Activated CD4-positive, alpha-beta T cell treated with anti-CD3 and anti-CD28 coated beads, Interleukin-10, Interleukin-2, amounts not matched to agents 100 ng/mL and 50 ng/mL, durations not matched to agents 16 hours and 8 hours (primary cell): ENCODE measurements at places on chromosomes 6 and 20.
A peak's percentile ranks its signal among the peaks of the same experiment; 100 is the strongest.

- DNase-seq: no peak
Observed at GRCh38 chr20:9036593-9036992, 32.3 kb upstream of the PLCB4 start.

- no peak for DNase-seq
Observed at GRCh38 chr6:1426416-1426815, 37.0 kb downstream of the FOXF2 start.

- DNase-seq: no peak
Observed at GRCh38 chr6:168232989-168233874, 86.3 kb downstream of the DACT2 start.

DNA sequence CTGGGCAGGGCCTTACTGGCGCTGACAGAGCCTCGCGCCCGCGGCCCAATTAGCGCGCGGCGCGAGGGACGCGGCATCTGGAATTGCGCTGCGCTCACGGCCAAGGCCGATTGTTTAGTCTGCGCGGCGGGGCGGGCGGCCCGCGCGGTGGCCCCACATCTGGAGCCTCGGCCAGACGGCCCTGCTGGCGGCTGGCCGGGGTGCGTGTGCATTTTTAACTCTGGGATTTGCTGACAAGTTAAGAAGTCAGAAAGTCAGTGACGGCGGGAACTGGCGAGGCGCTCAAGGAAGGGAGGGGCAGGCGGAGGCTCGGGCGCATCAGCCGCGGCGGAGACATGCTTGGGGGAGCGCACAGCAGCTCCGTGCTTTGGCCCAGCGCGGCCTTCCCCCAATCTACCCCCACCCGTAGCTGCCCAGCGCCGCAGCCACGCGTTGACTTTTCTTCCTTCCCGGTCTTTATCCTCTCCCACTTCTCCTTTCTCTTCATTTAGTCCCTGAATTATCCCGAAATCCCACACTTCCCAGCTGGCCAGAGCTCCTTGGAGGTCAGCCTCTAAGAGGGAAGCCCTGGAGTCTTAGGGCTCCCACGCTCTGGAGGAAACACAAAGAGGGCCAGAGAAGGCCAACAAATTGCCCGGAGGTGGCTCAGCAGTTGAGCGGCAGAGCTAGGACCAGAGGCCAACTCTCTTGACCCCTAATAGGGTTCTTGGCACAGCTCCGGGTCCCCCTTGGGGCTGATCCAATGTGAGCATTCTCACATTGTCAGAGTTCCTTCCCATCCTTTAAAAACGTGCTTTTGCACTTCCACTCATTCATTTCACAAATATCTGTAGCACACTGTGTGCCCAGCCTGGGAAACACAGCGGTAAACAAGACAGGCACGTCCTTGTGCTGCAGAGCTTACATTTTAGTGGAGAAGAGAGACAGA is 40.8 kb upstream of the FOXP4 start:
- peak; percentile 8 for DNase-seq

GRCh38 chr20:24455081-24455480 is 14.3 kb upstream of the SYNDIG1 start:
- no peak for DNase-seq

DNA sequence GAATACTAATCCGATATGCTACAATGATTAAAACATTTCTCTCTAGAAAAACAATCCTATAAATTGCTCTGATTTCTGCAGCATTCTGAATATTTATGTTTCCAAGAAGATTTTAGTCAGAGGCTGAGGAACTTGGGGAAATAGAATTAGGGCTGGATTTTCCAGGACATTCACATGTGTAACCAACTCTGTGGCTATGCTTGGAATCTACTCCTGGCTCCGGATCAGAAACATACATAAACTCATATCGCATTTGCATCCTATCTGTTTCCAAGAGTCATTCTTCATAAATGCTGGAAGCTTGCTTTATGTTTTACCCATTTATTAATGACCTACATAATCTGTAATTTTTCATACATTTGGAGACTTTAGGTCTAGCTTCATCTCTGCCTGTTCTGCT is 459.9 kb upstream of the MARCKS start:
- no peak for DNase-seq

DNA sequence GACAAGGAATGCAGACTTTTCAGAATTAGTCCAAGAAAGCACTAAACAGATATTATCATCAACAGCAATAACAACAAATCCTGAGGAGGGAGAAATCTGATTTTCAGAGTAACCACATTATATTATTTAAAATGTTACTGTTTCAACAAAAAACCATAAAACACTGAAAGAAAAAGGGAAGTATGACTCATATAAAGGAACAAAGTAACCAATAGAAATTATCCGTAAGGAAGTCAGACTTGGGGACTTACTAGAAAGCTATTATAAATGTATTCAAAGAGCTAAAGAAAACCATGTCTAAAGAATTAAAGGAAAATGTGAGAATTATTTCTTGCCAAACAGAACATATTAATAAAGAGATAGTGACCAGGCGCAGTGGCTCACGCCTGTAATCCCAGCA is 98.1 kb downstream of the MYLK4 start:
- no peak for DNase-seq

DNA sequence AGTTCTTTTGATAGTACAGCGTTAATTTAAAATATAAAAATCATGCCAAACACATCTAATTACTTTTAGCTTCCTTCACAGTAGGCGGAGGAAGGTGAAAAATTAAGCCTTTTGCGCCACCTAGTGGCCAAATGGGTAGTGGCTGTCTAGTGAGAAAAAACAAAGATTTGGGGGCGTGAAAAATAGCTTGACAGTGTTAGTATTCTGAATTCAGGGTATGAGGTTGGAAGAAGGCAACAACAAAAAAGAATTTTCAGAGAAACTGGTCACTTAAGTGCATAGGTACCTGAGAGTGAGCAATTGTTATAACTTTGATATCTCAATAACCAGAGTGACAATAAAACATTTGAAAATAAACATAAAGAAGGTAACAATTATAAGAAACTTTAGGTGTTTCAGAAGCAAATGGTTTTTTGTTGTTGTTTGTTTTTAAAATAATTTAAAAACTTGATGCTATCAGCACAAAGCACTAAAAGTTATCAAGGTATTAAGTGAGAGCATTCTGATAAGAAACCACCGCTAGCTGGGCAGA is 14.3 kb downstream of the PSMB9 start:
- DNase-seq: peak; percentile 83

DNA sequence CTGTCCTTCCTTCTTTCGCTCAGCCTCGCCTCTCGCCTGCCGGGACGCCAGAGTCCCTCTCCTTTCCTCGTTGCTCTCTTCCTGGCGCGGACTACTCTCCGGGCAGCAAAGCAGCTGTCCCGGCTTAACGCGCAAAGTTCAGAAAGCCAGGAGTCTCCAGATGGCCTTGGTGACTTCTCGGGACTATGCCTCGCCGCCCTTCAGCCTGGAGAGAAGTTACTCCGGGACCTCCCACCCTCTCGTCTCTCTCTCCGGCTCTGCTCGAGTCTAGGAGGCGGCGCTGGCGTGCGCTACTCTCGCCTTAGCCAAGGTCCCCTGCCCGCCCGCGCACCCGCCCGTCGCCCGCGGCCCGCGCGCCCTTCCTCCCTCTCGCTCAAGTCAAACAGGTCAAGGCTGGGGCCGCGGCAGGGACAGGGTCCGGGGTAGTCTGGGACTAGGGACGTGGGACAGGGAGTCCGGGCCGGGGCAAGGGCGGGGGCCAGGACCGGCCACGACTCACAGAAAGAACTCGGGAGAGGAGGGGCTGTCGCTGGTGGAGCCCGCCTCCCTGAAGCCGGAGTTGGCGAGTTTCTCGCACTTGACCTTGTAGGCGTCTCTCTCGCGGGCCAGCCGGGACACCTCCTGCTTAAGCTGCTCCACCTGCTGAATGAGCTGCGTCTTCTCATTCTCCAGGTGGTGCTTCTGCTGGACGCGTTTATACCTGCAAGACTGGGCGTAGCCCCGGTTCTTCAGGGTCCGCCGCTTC is 1.5 kb downstream of the MAFB start:
- no peak for DNase-seq

- DNase-seq: no peak
Observed at GRCh38 chr6:35023091-35024000, 117.8 kb downstream of the TCP11 start.

DNA sequence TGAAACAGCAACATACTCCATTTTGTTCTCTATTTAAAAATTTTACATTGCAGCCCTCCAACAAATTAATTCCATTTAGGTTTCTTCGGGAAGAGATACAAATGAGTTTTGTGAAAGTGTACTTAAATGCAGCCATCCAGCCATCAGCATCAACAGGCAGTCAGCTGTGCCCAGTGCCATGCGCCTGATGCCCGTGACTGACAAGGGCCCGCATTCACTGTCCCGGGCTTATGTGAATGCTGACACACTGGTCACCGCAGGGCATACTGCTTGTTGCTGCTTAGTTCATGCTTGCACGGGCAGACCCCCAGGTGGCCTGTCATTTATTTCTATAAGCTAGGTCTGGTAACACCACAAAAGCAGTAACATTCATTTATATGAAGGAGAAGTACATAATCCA is 224.9 kb upstream of the QKI start:
- no peak for DNase-seq

- no peak for DNase-seq
Observed at GRCh38 chr6:7973584-7973983, 63.0 kb upstream of the TXNDC5 start.

DNA sequence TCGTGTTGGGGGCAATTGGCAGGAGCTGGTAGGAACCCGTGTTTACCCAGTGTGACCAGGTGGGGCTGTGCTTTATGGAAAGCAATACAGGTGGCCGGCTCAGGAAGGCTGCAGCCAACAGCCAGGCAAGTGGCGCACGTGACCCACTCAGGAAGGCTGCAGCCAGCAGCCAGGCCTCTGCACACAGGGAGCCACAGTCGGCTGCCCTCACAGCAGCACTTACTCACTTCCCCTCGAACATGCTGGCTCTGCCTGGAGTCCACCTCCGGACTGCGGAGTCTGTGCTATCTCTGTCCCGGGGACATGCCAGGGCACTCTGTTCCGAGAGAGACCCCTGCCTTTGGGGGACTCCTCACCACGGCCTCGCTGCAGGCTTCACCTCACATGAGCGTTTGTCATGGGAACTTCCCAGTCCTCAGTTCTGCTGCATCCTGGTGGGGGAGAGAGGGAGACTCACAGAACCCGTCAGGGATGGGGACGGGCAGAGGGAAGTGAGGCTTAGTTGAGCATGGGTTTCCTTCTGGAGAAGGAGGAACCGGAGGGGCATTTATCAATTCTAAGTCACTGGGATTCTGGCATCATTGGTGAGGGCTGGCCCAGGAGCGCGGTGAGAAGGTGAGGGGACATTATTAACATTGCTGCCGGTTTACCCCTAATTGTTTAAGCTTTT is 76.8 kb downstream of the TTLL2 start:
- no peak for DNase-seq

- DNase-seq: no peak
Observed at GRCh38 chr6:100366419-100366818, 98.3 kb downstream of the SIM1 start.

GRCh38 chr6:164178679-164179332 is 764.3 kb downstream of the QKI start:
- DNase-seq: no peak

DNA sequence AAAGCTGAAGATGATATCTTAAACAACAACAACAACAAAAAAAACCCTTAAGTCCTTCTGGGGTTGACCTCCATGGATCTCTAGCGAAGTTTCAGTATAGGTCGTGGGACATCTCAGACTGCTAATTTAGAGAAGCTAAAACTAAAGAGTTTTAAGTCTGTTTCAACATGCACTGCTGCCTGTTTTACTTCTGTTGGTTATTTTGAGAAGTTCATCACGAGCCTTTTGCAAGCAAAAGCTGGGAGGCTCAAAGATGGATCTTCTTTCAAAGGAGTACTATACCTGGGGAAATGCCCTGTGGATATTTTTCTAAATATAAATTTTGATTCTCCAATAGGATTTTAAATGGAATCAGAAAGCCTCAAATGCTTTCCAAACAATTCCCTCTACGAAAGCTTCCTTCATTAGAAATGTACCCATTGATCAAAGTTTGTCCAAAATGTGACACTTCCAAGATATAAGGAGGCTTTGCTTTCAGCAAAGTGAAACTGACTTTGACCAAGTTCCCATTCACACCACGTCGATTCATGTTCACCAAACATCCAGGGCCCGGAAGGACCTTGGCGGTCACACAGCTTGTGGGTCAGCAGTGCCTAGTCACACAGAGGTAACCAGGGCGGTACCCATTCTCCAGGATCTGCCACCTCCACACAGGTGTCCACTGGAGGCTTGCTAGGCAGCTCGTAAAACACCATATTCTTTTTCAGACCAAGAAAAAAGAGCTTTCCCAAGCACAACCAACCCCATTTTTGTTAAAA is 94.7 kb upstream of the QKI start:
- DNase-seq: no peak

DNA sequence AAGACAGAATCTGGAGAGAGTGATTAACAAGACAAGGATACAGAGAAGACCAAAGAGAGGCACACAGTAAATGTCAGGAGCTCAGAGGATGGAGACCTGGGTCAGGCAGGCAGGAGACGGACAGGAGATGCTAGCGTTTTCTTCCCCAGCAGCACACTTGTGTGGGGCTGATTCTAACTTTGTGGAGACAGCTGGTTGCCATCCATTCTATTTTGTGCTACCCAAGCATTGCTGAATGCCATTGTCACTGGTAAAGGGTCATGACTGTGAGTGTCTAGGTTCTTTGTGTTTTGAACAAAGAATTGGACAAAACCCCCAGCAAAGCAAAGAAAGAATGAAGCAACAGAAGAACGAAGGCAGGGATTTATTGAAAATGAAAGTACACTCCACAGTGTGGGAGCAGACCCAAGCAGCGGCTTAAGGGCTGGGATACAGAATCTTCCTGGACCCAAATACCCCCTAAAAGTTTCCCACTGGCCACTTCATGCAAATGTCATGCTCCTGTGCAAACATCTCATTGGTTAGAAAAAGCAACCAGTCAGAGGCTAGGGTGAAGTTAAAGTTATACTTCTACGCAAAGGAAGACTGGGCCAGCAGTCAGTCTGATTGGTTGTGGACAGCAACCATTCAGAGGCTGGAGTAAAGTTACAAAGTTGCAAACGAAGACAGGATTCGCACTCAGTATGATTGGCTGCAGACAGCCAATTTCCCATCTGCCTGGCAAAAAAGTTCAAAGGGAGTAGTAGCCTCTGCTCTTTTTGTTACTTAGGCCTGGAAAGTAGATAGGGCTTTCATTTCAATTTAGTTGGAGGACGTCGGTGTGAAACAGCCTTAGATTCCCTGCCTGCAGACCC is 17.5 kb downstream of the PTK7 start:
- no peak for DNase-seq

DNA sequence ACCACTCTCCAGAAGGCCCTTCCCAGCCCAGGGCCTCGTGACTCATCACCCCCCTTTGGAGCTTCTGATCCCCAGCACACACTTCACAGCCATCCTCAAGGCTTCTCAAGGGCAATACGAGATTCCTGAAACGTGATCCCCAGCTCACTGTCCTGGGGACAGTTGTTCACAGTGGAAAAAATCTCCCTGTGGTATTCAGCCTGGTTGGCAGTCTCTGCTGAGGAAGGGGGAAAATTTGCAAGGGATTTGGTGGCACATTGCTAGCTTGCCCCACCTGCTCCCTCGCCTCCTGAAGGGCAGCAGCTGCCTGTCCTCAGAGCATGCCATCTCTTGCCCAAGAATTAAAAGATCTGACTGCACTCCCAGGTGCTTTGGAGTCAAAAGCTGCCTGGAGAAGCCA is 20.7 kb upstream of the PKHD1 start:
- no peak for DNase-seq
